ENCODE measurements at places on chromosomes 2 and 18. TPM values are rescaled to one million over a fixed set of nuclear protein-coding genes. Genes with fewer than 3 reads are reported as not detected.

- DNase-seq: no peak
Measured at GRCh38 chr18:63683890-63684289, 18.9 kb upstream of the SERPINB11 start.

DNA sequence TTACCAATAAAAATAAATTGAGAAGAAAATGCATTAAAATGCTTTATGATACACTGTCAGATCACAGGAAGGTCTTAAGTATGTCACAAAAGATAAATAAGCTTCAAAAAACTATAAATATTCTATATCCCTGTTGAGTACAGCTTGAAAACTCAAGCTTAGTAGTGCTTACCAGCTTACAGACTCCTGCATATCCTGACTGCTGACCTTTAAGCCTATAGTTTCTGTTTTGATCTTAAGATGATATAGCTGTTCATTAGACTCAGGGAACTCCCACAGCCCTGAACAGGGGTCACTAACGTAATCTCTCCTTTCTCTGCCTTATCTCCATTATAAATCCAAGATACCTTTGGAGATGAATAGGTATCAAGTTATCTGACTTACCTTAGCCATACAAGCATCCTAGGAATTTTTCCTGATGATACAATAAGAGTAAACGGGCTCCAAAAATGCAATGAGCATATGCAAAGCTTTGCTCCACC lies 93.7 kb upstream of the RBBP8 start:
- no peak for DNase-seq

- DNase-seq: no peak
Measured at GRCh38 chr2:191942090-191942738, 95.3 kb upstream of the CAVIN2 start.

- DNase-seq: no peak
Measured at GRCh38 chr18:65753520-65753919, 2.7 kb downstream of the CDH7 start.

DNA sequence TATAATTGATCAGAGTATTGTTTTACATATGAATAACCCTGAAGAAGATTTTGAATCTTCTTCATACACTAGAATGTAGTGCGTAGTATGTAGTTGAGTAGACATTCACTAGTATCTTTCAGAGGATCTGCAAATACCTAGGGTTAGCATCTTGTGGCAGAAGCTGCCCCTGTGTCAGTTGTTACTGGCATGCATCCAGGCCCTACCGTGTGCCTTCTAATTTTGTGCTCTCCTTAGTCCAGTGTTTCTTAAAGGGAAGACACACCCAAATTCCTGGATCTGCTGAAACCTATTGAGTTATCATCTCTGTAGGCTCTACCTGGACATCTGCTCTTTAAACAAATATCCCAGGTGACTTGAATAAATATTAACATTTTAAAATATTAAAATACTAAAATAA lies 99.7 kb upstream of the SERTAD2 start:
- no peak for DNase-seq

- peak; percentile 68 for DNase-seq
Measured at GRCh38 chr2:145411493-145411892, 891.6 kb upstream of the ZEB2 start.

DNA sequence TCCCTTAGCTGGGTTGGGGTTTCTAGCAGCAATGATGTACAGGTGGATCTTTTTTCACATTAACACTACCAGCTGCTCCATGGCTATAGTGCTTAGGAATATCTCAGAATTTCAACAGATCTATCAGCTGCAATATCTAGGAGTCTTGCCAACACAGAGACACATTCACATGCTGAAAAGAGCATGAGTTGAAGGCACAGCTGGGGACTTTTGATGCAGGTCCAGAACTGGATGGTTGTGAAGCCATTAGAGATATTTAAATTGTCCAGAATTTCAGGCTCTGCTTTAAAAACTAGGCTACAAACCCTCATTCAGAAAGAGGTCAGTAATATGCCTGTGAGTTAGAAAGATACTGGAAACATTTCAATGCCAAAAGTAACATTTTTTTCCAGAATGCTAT lies 122.2 kb upstream of the CCDC195 start:
- no peak for DNase-seq

DNA sequence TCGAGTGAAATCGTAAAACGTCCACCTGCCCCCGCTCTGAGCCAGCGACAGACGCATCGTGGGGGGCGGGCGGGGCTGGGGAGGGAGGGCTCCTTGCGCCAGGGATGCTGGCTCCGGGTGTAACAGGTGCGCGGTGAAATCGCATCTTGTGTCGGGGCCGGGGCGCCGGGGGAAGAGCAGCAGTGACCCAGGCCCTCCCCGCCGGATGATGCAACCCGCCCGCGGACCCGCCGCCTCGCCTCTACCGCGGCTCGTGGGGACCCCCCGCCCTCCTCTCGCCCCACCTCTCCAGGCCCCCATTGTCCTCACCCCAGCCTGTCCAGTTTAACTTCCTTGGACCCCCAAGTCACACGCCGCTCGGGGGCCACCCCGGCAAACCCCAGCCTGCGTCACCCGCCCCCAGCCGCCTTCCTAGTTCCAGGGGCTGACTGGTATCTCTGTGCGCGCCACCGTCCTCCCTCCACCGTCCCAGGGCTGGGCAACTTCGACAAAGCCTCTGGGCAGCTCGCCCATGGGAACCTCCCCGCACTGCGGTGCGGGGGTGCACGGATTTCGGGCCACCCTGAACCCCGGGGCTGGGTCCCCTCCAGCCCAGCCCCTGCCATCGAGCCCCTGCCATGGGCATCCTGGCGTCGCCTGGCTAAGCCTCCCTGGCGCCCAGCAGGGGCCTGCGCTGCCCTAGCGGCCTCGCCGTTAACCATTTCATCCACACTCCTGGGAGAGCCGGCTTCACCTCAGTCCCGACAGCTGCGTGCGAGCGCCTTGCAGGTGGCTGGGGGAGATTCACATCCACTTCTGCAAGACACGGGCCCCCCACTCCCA lies 799 bp upstream of the KIF1A start:
- DNase-seq: no peak

DNA sequence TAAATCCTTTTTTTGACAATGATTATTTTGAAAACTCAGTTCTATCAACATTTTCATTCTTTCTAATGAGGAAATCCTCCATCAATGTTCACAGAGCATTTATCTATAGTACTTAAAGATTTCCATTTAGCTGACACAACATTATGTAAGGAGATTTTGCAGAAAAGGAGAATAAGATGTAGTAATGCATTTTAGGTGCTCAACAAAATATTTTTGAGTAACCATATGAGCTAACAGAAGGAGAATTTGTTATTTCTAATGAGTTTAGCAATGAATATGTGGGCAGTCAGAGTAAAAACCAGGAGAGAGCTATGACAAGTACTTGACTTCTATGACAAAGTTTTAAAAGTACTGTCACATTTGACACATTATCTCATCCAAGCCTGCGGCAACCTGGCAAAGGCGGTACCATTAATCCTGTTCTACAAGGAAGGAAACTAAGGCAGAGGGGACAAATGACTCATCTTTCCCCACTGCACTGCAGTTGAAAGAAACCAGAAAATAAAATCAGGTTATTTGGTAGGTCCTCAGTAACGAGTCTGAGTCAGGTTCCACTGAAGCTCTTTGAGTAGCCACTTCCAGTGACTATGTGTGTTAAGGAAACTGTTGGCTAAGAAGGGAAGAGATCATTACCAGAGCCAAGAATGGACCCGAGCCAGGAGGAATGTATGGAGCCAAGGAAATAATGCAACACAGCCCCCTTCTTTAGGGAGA lies 134.1 kb upstream of the ITGB6 start:
- no peak for DNase-seq

GRCh38 chr18:63161761-63162195 lies 157.8 kb downstream of the BCL2 start:
- DNase-seq: peak; percentile 98

DNA sequence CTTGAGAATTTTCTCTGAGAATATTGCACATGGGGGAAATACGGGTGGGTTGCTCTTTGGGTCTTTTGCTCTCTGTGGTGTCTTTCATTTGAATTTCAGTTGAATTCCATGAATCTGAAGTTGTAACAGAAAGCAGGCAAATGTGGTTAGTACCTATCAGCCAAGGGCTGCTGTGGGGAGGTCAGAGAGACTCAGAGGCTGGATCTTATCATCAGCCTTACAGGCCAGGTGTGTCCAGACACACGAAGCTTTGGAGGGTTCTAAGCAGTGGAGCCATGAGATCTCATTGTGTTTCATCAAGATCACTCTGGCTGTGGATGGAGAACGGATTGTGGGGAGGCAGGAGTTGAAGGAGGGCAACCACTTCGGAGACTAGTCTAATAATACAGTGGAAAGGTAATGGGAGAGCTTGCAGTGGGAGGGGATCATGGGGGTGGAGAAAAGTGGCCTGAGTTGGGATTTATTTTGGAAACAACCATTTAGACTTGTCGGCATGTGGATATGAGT lies 68.1 kb downstream of the GNAL start:
- no peak for DNase-seq

DNA sequence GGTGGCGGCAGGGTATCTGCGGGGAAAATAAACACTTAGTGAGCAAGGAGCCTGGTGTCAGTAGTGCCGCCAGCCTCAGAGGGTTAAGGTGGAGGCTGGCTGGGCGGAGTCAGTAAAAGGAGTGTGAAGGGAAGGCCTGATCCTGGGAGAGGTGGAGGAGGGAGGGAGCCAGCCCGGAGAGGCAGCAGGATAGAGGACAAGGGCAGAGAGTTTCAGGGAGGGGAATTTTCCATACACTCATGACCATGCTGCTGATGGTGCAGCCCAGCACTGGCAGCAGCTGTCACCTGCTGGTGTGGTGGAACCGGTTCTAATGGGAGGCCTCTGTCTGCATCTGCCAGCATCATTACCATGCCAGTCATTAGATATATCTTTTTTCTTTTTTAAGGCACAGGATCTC lies 2.0 kb upstream of the TEX44 start:
- no peak for DNase-seq

DNA sequence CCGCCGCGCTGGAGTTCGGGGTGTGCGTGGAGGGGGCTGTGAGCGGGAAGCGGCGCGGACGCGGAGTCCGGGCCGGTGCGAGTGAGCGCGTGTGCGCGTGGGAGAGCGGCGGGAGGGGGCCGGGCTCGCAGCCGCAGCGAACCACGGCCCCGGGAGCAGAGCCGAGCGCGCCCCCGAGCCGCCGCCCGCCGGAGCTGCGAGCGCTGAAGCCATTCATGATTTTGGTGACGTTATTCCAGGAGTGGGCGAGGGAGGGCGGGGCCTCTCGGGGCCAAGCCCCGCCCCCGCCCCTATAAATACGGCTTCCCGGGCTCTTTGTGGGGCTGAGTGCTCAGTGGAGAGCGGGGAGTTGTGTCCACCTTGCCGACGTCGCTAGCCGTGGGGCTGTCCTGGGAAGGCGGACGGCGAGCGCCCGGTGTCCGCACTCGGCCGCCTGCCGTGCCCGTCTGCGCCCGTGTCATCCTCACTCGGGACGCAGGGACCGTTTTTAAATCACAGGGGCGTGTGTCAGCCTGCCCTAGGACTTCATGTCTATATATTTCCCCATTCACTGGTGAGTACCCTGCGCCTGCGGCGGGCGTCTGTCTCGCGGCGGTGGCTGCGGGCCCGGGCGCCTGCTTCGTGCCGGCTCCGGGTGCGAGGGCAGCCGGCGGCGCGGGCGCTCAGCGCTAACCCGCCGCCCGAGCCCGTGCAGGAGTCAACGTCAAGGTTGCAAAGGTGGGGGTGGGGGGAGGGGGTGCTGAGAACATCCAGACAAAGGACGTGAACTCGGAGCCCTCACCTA lies at the start of gene LBH:
Gene LBH, plus strand, starts transcription at position 323 of the 784 bp plus-strand sequence. Its CDS starts 205 bp downstream, at position 528.
- peak; percentile 56 for DNase-seq

DNA sequence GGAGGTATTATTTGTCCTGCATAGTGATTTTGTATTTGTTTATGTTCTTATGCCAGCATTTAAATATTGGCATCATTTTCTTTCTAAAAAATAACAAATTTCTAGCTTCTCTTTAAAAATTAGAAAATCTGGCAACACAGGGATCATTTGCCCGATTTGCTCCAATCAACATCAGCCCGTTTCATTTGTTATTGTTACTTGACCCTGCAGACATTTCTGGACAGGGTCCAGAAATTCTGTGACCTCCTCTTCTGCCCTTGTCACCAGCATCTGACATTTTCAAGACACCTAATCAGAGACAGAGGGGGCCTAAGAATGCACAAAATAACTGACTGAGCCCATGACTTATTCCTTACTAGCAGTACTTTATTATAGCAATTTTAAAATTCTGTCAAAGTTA lies 253.3 kb downstream of the MREG start:
- no peak for DNase-seq

DNA sequence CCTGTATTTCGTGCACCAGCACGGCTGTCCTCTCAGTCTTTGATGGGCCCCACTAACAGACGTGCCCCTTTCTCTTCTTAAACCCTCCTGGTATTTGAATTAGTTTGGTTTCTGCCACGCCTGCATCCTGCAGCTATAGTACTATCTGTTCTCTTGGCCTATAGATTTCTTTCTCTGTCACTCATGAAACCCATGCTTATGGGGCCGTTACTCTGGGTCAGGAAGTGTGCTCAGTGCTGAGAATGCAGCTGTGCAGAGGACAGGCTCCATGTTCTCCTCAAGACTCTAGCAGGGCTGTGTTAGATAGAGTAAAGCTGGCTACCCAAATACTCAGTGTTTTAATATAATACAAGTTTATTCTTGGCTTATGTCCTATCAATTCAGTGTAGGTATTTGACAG lies 180.0 kb downstream of the INSIG2 start:
- no peak for DNase-seq

DNA sequence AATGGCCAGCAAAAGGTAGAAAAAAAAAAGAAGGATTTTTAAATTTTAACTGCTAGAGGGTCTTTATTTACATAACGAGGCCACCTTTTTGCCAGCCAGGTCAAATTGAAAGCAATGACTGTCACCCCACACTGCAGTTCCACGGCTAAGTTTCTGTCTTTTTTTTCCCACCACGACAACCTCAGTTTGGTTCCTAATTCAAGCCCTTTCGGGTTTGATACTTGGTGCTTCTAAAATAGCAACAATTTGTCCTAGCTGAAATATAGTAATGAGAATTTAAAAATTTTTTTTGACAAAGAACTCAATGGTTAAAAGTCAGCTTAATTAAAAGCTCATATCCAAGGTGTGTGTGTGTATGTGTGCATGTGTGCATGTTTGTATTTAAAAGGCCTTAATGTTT lies 16.4 kb upstream of the NMS start:
- peak; percentile 54 for DNase-seq

DNA sequence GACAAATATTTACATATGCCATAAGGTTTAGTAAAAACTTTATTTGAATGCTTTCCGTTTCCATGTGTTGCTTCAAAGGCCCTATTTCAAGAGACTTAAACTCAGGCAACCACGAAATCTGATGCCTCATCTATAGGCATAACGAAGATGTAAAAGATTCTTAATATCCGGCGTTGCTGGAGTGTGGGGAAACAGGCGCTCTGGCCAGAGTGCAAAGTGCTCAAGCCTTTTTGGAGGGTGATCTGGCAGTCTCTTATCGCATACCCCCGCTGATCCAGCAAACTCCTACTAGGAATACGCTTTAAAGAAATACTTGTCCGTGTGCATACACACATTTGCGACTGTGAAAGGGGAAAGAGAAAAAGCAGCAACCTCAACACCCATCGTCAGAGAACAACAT lies 108.8 kb downstream of the NOL10 start:
- DNase-seq: no peak

The HEATR5B gene
- 16.4 TPM for polyA plus RNA-seq

The ANKRD62 gene
- not detected for polyA plus RNA-seq

The C2orf49 gene
- 11.6 TPM for polyA plus RNA-seq

The ERFE gene
- polyA plus RNA-seq: not detected

The UGT1A8 gene
- polyA plus RNA-seq: not detected

The VAMP5 gene
- 25.8 TPM for polyA plus RNA-seq

The WDFY1 gene
- polyA plus RNA-seq: 19.7 TPM

The MYL1 gene
- not detected for polyA plus RNA-seq
